Left ventricle myocardium inferior (tissue), 1 donor: ENCODE measurements at places on chromosomes 3 and 15. TPM values are rescaled to one million over a fixed set of nuclear protein-coding genes. Genes with fewer than 3 reads are reported as not detected.

The AGTR1 gene
- 1.2 TPM for total RNA-seq

The ITGA11 gene
- 31.4 TPM for total RNA-seq

The COL6A5 gene
- not detected for total RNA-seq

The CCR3 gene
- total RNA-seq: not detected

The MGA gene
- 29.6 TPM for total RNA-seq

The SLC9A9 gene
- total RNA-seq: 4.9 TPM

The LTF gene
- 2.7 TPM for total RNA-seq

The SLC28A2 gene
- total RNA-seq: not detected

The PLSCR2 gene
- not detected for total RNA-seq

DNA sequence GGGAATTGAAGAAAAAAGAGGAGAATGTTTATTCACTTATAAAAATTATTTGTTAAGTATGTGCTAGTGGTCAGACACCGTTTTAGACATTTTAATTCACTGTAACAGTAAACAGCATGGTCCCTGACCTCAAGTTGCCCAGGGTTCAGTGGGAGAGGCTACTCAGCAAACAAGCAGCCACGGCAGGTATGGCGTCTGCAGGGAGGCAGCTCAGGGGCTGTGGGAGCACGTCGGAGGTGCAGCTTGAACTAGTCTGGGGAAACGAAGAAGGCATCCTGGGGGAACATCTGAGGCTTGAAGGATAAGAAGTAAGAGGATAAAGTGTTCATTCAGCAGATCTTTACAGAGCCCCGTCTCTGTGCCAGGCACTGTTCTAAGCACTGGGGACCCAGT lies 66.0 kb downstream of the CRTC3 start:
- peak overlapping the region; percentile 79 for H3K27ac ChIP-seq
- no peak for DNase-seq
- H3K4me3 ChIP-seq: no peak overlapping the region

GRCh38 chr3:46406443-46406787 lies 451 bp downstream of the CCR5AS start:
- H3K4me1 ChIP-seq: peaks cover 69% of the 10 kb centered on the region
- H3K27ac ChIP-seq: peak overlapping the region; percentile 84
- peak overlapping the region; percentile 60 for H3K4me3 ChIP-seq
- DNase-seq: no peak
- H3K27me3 ChIP-seq: no peaks in the 10 kb centered on the region
- no peaks in the 10 kb centered on the region for H3K36me3 ChIP-seq

- H3K27me3 ChIP-seq: peaks cover 43% of the 10 kb centered on the region
- no peak overlapping the region for H3K27ac ChIP-seq
- no peaks in the 10 kb centered on the region for H3K4me1 ChIP-seq
- no peaks in the 10 kb centered on the region for H3K36me3 ChIP-seq
- DNase-seq: no peak
- H3K4me3 ChIP-seq: no peak overlapping the region
Measured at GRCh38 chr15:92430069-92430440, 36.4 kb downstream of the ST8SIA2 start.

GRCh38 chr3:1692428-1692827 lies 406.2 kb upstream of the CNTN4 start:
- no peaks in the 10 kb centered on the region for H3K27me3 ChIP-seq
- no peaks in the 10 kb centered on the region for H3K4me1 ChIP-seq
- no peak overlapping the region for H3K4me3 ChIP-seq
- no peaks in the 10 kb centered on the region for H3K36me3 ChIP-seq
- DNase-seq: no peak

- no peaks in the 10 kb centered on the region for H3K36me3 ChIP-seq
- peaks cover 26% of the 10 kb centered on the region for H3K4me1 ChIP-seq
- peak overlapping the region; percentile 84 for H3K27ac ChIP-seq
- DNase-seq: no peak
Measured at GRCh38 chr15:101128221-101129015, 123.4 kb downstream of the CHSY1 start.

DNA sequence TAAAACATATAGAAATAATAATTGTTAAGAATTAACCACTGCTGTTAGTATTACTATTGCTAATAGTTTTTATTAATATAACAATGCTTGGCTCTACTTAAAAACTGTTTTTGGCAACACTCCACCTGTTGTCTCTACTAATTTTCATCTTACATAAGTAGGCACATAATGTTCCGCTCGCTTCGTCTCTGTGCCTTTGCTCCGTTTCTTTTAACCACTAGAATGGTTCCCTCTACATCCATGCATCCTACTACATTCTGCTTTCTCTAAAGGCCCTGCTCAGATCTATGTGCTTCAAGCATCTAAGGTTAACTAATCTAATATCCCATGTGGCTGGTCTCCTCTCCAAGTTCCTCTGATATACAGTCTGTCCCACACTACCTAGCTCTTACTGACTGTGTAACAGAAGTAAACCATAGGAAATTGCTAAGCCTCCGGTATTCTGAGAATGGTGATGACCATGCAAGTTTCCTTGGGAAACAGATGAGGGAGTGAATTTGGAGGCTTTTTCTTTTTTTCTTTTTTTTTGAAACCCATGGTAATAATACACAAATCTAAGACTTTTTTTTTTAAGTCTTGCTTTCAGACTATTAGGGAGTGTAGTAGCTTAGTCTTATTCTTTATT lies 138.3 kb downstream of the P3H2 start:
- peak overlapping the region; percentile 64 for H3K27ac ChIP-seq
- DNase-seq: no peak
- no peak overlapping the region for H3K4me3 ChIP-seq
- no peaks in the 10 kb centered on the region for H3K27me3 ChIP-seq
- peaks cover 24% of the 10 kb centered on the region for H3K4me1 ChIP-seq

DNA sequence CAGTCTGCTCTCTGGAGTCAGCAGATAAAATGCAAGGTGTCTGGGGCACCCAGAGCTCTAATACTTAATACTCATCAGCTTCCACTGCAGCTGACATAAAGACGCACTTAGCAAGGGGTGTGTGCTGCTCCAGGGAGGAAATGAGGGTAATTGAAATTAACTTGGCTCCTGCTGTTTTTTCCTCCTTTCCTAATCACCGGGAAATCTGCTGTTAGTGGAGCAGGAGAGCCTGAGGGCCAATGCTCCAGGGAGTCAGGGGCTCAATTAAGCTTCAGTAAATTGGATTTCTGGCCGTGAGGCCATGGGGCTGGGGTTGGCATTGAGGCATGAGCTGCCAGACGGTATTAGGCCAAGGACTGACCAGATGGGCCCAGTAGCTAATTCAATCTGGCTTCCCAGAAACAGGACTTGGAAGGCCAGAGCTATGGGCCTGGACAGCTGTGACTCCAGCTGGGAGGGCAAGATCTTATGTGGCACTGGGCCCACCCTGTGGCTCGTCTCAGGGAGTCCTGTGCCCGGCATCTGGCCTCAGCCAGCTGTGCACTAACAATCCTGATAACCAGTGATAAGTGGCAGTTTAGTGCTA lies 30.7 kb upstream of the CHRNB4 start:
- H3K36me3 ChIP-seq: no peaks in the 10 kb centered on the region
- H3K4me1 ChIP-seq: peaks cover 18% of the 10 kb centered on the region
- no peak overlapping the region for H3K4me3 ChIP-seq
- no peaks in the 10 kb centered on the region for H3K27me3 ChIP-seq
- no peak for DNase-seq

GRCh38 chr3:98518816-98519215 lies 3.9 kb downstream of the CLDND1 start:
- H3K27me3 ChIP-seq: no peaks in the 10 kb centered on the region
- peaks cover 60% of the 10 kb centered on the region for H3K4me1 ChIP-seq
- H3K36me3 ChIP-seq: peaks cover 50% of the 10 kb centered on the region
- no peak for DNase-seq

DNA sequence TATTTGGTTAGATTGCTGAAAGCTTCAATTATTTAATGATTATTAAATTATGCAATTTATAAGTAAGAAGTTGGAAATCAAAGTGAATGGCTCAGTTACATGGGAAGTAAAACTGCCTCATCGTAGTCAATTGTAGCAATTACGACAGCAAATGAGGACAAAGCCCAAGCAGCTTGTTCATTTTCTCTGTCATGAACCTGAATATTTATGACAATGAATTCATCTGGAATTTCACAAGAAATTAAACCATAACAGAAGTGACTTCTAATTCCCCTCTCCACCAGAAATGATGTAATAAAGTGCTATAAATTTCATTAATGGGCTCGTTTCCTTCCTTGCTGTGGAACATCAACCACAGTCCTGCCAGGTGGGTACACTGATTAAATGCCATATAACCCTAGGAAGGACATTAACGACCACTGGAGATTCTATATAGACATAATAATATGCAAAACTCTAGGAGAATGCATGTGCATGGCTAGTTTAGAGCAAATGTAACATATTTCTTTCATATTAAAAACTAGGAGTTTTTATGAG lies 273.8 kb upstream of the DCBLD2 start:
- H3K4me1 ChIP-seq: no peaks in the 10 kb centered on the region
- H3K27ac ChIP-seq: no peak overlapping the region
- H3K36me3 ChIP-seq: no peaks in the 10 kb centered on the region
- no peaks in the 10 kb centered on the region for H3K27me3 ChIP-seq
- no peak for DNase-seq

- no peak for DNase-seq
- H3K27me3 ChIP-seq: no peaks in the 10 kb centered on the region
- H3K27ac ChIP-seq: peak overlapping the region; percentile 96
Measured at GRCh38 chr15:67117370-67117769, 52.0 kb downstream of the SMAD3 start.

GRCh38 chr3:52432691-52433141 lies 12.2 kb downstream of the SEMA3G start:
- peak; percentile 15 for DNase-seq
- no peaks in the 10 kb centered on the region for H3K27me3 ChIP-seq
- no peaks in the 10 kb centered on the region for H3K36me3 ChIP-seq
- peaks cover 90% of the 10 kb centered on the region for H3K4me1 ChIP-seq
- H3K4me3 ChIP-seq: no peak overlapping the region

GRCh38 chr3:129793319-129793718 lies 100.2 kb downstream of the TMCC1 start:
- H3K4me1 ChIP-seq: peaks cover 24% of the 10 kb centered on the region
- no peaks in the 10 kb centered on the region for H3K36me3 ChIP-seq
- H3K4me3 ChIP-seq: no peak overlapping the region
- H3K27me3 ChIP-seq: no peaks in the 10 kb centered on the region
- peak overlapping the region; percentile 76 for H3K27ac ChIP-seq

- H3K4me1 ChIP-seq: peaks cover 66% of the 10 kb centered on the region
- no peak for DNase-seq
- H3K4me3 ChIP-seq: no peak overlapping the region
- H3K36me3 ChIP-seq: no peaks in the 10 kb centered on the region
- no peak overlapping the region for H3K27ac ChIP-seq
Measured at GRCh38 chr3:130901463-130902204, 7.8 kb downstream of the ATP2C1 start.

GRCh38 chr3:124032311-124032880 lies 40.5 kb upstream of the ROPN1 start:
- no peaks in the 10 kb centered on the region for H3K36me3 ChIP-seq
- H3K4me3 ChIP-seq: peak overlapping the region; percentile 90
- peak; percentile 58 for DNase-seq
- H3K4me1 ChIP-seq: peaks cover 38% of the 10 kb centered on the region
- H3K27ac ChIP-seq: peak overlapping the region; percentile 97

GRCh38 chr3:100029052-100029451 lies 85.2 kb downstream of the FILIP1L start:
- peaks cover 31% of the 10 kb centered on the region for H3K4me1 ChIP-seq
- H3K27ac ChIP-seq: no peak overlapping the region
- H3K4me3 ChIP-seq: no peak overlapping the region

- DNase-seq: no peak
- H3K27me3 ChIP-seq: no peaks in the 10 kb centered on the region
- H3K36me3 ChIP-seq: no peaks in the 10 kb centered on the region
- H3K4me1 ChIP-seq: peaks cover 31% of the 10 kb centered on the region
- no peak overlapping the region for H3K4me3 ChIP-seq
Measured at GRCh38 chr3:125137358-125138033, 75.1 kb downstream of the SLC12A8 start.

- no peak overlapping the region for H3K27ac ChIP-seq
- peaks cover 59% of the 10 kb centered on the region for H3K36me3 ChIP-seq
- no peaks in the 10 kb centered on the region for H3K27me3 ChIP-seq
- H3K4me3 ChIP-seq: no peak overlapping the region
- H3K4me1 ChIP-seq: peaks cover 24% of the 10 kb centered on the region
Measured at GRCh38 chr3:52228751-52229291, 3.4 kb upstream of the TLR9 start.

GRCh38 chr3:115252679-115253078 lies 105.6 kb upstream of the ZBTB20 start:
- DNase-seq: no peak
- H3K27me3 ChIP-seq: no peaks in the 10 kb centered on the region
- H3K4me3 ChIP-seq: no peak overlapping the region
- no peak overlapping the region for H3K27ac ChIP-seq

DNA sequence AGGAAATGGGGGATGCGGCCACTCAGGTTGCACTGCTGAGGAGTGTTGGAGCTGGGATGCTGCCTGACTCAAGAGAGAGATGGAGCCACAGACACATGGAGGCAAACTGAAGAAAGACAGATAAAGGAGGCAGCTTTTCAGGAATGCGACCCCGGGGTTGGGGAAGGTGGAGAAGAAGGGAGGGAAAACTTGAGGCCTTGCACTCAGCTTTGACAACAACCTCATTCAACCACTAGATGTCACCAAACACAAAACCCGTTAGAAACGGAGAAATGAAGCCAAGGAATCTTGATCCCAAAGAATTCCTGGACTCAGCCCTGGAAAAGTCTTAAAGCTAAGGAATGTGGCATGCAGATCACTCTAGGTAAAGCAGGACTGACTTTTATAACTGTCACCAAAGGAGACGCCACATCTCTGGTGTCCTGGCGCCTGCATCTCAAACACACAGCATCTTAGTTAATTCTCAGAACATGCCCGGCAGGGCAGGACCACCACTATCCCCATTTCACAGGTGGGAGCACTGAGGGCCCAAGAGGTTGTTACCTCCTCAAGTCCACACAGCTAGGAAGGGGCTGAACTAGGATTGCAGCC lies 59.6 kb upstream of the LMCD1 start:
- no peaks in the 10 kb centered on the region for H3K36me3 ChIP-seq
- no peak overlapping the region for H3K4me3 ChIP-seq
- H3K4me1 ChIP-seq: peaks cover 52% of the 10 kb centered on the region
- H3K27ac ChIP-seq: no peak overlapping the region
- no peaks in the 10 kb centered on the region for H3K27me3 ChIP-seq
- no peak for DNase-seq
